ENCODE measurements at places on chromosomes 11 and 22.

GRCh38 chr11:115345361-115345760 lies 158.9 kb downstream of the CADM1 start:
- no peak for DNase-seq

DNA sequence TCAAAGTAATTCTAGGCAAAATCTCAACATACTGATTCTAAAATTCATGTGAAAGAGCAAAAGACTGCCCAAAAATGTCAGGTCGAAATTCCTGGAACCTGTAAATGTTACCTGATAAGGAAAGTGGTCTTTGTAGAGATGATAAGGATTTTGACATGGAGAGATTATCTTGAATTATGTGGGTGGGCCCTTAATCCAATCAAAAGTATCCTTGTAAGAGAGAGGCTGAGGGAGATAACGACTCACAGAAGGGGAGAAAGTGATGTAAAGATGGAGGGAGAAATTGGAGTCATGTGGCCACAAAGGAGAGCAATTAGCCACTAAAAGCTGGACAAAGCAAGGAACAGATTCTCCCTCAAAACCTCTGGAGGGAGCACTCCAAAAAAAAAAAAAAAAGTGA lies 20.5 kb downstream of the RRM1 start:
- no peak for DNase-seq

DNA sequence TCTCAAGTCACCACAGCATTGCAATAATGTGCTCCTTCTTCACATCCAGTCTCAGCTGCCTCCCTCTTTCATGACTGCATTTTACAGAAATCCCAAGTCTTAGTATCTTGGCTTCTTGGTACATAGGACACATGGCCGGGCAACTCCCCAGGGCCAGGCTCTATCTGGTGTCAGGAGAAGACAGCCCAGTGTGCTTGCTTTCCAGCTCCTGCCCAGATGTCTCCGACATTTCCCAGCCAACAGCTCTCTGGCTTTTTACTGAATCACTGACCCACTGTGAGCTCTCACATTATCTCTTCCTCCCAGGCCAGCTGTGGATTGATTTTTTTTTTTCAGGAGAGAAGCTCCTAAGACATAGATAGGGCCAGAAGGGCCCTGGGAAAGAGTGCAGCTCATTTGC lies 346.0 kb upstream of the C11orf87 start:
- DNase-seq, result peak; percentile 53

DNA sequence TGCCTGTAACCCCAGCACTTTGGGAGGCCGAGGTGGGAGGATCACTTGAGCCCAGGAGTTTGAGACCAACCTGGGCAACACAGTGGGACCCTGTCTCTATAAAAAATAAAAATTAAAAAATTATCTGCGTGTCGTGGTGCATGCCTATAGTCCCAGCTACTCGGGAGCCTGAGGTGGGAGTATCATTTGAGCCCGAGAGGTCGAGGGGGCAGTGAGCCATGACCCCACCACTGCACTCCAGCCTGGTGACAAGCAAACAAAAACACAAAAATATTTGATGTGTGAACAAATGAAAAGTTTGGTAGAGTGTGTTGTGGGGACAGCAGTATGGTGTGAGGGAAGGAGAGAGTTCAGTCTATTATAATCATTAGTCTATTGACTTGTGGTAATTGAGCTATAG lies 90.8 kb upstream of the PARVA start:
- DNase-seq, result no peak

DNA sequence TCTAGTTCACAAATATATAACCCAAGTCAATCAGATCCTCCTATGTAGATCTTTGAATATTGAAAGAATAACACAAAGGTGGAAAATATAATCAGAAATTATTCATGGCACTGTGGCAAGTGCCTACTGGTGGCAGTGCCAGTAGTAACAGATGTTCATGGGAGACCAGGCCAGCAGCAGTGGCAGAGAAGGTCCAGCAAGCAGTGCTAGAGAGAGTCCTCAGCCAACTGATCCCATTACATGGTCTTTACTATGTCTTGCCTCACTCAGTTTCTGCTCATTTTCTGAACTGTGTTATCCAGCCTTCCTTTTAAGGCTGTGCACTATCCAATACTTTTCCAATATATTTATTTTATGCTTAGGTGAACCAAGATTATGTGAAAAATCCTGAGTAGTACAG lies 124.9 kb downstream of the MRTFA start:
- peak; percentile 46 for DNase-seq

DNA sequence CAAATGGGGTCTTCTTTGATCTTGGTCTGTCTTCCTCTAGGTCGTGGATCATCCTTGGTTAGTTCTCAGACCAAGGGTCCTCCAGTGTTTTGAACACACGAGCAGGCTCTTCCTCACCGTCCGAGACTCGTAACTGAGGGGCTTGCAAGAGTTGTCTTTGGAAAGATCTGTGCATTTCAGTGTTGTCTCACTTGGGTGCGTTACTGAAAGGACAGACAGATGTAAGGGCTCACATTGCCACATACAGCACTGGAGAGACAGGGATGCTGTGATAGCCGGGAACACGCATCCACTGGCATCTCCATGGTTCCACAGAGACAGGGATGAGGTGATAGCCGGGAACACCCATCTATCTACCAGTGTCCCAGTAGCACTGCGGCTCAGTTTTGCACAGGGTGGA lies 15.7 kb downstream of the GLB1L2 start:
- DNase-seq, result no peak

DNA sequence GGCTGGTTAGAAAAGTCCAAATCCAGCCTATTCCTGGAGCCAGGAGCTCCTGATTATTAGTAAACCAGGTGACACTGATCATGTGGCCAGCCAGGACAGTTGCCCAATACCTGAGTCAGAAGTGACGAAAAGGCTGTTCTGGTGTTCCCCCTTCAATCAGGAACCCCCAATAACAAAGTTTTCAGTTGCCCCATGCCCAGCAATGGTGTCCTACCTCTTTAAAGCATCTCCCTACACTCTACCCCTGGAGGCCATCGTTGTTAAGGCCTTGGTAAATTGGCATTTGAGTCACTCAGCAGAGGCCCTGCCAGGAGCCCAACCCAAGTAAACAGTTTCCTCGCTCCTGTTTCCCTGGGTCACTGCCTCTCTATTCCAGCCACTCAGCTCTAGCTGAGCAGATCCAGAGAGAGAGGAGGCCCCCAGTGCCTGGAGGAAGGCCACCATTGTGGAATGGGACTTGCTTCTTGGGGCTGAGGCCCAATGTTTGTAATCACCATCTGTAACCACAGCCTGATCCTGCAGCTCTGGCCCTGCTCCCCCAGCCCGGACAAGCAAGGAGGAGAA lies 25.0 kb downstream of the ARHGAP1 start:
- peak; percentile 76 for DNase-seq

DNA sequence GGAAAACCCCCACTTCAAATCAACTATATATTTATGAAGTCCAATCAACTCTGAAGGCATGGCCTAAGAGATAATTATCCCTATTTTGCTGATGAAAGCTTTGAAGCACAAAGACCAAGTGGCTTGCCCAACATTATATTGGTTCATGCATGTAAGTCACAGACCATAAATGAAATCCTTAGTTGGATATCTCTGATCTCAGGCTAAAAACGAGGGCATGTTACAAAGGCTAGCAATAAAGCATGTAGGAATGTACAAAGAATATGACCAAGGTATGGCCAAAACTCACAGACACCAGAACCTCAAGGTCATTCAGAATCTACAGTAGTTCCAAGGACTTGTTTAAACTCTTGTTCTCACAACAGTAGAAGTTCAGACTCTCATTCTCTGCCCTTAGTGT lies 100.2 kb upstream of the SESN3 start:
- no peak for DNase-seq

Data from cardiac fibroblast (primary cell).